LoVo (cell line): ENCODE measurements at places on chromosomes 11 and 22.

DNA sequence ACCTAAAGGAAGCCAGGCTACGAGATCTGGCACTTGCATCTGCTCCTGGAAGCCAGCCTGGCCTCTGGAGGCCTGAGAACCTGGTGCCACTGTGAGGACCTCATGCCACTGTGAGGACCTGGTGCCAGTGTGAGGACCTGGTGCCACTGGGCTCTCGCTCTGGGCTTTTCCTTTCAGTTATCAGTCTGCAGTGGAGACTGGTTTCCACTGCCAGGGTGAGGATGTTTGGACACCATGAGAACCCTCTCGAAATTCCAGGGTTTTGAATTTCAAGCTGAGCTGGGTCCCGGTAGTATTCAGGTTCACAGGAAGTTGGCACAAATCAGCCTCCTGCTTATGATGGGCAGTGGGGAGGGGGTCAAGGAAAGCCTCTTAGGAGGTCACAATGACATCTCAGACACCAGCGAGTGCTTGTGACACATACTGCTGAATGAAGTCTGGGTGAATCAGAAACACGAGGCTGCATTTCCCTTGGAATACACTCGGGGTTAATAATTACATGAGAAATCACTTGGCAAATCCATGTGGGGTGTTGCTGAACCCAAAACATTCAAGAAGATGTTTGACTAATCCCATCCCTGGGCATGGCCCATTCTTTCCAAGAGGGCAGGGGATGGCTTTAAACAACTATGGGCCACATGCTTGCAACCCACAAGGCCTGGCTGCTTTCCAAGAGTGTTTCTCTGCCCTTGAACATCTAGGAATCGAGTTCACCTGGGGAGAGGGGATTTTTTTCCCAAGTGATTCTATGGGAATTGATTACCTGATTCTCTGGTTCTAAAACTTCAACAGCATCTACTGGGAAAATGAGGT is 60.2 kb downstream of the LINC01488 start:
- DNase-seq = no peak

- DNase-seq = no peak
These were observed 535.9 kb upstream of the FAT3 start for GRCh38 chr11:91688672-91689071.

DNA sequence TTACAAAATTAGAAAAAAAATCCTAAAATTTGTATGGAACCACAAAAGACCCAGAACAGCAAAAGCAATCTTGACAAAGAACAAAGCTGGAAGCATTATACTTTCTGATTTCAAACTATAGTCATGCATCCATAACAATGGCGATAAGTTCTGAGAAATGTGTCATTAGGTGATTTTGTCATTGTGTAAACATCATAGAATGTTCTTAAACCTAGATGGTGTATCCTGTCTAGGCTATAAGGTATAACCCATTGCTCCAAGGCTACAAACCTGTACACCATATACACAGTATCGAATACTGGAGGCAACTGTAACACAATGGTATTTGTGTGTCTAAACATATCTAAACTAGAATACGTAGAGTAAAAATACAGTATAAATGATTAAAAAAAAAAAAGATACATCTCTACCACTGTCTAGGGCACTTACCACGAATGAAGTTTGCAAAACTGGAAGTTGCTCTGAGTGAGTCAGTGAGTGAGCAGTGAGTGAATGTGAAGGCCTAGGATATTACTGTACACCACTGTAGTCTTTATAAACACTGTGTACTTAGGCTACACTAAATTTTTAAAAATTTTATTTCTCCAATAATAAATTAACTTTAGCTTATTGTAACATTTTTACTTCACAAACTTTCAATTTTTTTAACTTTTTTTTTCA is 18.1 kb upstream of the SC5D start:
- DNase-seq = no peak

DNA sequence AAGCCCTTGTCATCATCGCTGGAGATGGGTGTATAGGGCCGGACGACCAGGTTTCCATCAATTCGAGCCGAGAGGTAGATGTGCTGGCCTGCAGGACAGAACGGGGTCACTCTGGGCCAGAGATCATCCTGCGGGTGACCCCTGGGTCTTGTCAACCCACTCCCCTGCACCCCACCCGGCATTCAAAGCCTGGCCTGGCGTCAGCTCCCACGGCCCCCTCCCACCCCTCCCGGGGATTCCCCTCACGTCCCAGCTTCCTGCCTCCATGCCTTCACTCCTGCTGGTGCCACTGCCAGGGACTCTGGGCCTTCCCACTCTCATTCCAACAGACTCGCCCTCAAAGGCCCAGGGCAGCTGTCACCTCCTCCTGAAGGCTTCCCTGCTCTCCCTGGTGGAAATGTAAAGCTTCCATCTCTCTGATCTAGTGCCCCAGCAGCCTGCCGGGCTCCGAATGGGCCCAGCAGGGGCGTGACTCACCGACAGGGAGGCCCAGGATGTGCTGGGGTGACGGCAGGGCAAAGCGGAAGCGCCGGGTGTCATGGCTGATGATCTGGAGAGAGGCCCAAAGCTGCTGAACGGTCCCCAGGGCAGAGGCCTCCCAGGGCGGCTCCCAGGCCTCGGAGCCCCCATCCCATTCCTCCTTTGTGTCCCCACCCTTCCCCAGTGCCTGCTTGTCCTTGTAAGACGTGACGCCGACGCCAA is 9.3 kb downstream of the ATP5MGL start:
- no peak for DNase-seq

DNA sequence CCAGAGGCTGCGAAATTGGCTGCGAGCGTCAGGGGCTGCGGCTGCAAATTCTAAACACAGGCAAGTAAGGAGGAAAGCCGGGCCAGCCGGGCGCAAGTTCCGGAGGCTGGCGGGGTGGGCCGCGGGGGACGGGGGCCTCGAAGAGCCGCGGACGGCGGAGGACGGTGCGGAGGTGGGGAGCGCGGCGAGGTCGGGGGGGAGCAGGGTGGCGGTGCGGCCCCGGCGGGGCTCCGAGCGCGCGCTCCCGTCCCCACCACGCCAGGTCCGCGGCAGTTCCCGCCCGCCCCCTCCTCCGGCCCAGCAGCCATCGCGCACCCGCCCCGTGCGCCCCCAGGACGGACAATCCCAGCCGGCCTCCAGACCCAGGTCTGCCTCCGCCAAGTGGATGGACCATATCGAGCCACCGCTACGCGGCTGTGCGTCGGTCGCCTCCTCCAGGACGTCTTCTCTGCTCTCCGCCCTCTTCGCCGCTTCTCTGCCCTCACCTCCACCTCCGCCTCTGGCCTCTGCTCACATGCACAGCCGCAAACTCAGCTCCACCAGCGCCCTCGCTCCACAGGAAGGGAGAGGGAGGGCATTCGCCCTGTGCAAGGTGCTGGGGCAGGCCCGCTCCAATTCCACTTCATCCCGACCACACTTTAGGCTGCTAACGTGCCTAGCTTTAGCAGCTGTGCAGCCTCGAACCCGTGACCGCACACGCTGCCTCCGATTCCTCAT is 7.2 kb downstream of the ELFN2 start:
- no peak for DNase-seq

DNA sequence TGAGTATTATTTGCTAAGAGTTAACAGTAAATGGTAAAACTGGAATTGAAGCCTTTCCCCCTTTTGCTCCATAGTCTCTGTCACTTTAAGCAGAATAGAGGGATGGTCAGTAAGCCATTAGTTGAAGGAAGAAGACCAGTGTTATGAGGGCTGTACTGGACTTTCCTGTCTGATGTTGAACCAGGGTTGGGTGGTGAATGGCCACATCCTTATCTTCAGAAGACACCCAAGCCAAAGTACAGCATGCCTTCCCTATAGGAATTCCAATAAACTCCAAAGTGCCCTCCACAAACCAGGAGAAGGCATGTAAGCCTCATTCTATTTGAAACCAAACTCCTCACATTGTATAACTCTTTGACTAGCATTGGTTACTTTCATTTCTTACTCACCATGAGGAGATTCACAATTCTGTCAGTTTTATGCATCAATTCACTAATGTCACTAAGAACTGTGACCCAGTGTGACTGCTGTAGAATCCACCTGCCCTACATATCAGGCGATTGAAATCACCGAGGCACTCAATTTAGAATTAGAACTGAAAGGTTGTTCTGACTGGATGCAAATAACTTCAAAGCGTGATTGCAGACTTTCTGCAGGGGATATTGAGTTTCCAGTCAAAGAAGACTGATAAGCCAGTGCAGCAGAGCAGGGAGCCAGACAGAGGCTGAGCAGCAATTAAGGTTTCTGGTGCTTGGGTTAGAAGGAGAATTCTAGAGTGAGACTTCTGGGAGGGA is 107.1 kb upstream of the DDI1 start:
- no peak for DNase-seq

GRCh38 chr11:13923182-13923581 is 39.3 kb upstream of the SPON1 start:
- peak; percentile 82 for DNase-seq

DNA sequence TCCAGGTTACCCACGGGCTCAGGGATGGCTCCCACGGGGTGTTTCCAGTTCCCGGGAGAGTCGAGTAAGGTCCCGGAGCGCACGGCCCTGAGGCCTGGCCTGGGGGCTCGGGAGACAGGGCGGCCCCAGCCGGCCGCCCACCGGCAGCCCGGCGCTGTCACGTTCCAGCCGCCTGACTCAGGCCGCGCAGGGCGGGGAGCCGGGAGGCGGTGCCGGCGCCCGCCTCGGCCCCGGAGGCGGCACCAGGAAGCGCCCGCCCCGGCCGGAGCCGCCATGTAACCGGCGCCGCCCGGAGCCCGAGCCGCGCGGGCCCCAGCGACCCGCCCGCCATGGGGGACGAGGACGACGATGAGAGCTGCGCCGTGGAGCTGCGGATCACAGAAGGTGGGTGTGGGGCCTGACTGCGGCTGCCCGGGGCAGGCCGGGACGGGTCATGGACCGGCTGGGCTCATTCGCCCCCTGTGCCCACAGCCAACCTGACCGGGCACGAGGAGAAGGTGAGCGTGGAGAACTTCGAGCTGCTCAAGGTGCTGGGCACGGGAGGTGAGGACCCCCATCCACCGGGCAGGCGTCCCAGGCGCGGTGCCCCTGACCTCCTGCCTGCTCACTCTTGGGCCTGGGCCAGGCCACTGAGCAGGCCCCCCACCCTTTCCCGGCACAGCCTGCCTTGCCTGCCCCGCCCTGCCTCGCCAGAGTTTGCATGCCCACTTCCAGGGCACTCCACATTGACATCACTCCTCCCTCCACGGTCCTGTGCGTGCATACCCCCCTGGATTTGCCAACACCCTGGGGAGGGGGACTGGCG is at the start of gene RPS6KA4:
Gene RPS6KA4, plus strand, starts transcription at position 256 of the 805 bp plus-strand sequence. Its CDS starts 74 bp downstream, at position 330.
- DNase-seq = peak; percentile 68

DNA sequence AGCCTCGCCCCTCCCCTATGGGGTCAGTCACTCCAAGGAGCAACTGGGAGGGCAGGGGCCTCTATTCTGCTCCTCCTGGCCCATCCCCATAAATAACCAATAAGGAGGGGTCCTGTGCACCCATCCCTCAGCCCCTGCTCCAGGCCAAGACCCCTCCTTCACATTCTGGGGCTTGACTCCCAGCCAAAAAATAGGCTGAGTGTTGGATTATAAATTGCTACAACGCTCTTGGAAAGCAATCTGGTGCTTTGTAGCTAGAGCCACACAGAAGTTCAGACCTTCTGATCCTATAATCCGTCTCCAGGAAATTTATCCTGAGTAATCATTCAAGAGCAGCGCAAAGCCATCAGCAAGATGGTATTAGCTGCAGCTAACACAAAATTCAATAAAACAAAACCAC is 42.5 kb downstream of the ABCC8 start:
- no peak for DNase-seq

DNA sequence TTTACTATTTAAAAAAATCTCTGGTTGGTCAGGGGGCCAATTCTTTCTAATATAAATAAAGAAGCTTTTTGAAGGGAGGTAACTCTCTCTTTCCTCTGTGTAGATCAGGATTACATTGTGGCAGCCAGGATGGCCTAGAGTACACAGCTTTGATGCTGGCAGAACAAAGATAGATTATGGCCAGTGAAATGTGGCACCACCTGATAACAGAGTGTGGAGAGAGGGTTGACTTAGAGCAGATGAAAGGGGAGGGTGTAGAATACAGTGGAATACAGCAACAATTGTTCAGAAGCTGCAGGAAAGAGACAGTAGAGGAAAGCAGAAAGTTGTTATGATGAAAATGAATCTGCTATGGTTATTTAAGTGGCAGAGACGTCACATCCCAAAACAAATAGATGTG is 99.0 kb downstream of the FAR1 start:
- no peak for DNase-seq

GRCh38 chr22:32501836-32502752 is 27.5 kb downstream of the FBXO7 start:
- no peak for DNase-seq

GRCh38 chr11:312092-312816 is 1.6 kb upstream of the IFITM1 start:
- DNase-seq = no peak

- DNase-seq = no peak
These were observed 515.0 kb downstream of the NTM start for GRCh38 chr11:131885431-131885830.

DNA sequence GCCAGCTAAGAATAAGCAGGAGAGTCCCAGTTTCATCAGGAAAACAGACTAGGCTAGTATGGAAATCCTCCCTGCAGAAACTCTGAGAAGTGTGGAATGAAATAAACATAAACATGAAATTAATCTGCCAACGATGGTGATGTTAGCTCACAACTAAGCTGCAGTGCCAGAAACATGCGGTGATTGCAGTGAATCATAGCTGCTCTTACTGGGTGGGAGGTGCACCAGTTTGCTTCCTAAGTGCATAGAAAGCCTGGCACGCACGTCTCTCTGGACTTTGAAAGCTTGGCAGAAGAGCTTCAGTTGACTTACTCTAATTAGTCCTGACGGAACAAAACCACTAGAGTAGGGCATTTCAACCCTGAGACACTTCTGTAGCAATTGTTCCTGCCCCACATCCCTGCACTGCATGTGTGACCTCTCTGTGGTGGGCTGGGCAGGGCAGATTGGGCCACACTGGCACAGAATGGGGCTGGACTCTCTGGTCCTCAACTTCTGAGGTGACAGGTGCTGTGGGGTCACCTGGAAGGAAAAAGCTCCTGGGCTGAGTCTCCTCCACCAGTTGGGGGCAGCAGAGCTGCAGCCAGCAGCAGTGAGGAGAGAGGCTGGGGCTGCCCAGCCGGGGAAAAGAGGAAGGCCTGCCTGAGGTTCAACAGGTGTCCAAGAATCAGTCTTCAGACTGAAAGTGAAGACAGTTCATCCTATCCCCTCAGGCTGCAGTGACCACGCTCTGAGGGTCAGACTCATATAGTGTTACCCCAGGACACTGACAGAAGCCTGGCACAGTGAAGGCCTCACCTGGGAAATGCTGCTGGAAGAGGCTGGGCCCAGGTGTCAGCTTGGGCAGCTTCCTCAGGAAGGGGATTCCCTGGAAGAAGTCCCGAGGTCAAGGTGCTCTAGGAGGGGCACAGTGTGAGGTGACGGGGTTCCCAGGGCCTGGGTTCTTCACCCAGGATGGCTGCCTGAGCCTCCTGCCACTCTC is 40.5 kb downstream of the GGTLC2 start:
- DNase-seq = no peak

DNA sequence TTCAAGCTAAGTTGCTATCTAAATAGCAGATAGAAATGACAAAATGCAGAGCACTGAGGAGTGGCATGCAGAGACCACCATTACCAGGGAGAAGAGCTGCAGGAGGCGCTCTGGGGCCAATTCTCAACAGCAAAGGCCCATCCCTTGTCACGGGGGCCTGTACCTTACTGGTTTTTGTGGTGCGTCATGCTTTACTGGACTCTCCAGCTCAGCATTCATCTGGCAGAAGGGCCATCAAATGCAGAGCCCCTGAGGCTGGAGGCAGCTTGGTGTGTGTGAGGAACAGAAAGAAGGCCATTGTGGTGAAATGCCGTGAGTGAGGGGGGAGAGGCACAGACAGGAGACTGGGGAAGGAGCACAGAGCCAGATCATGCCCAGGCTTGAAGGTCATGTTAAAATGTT is 56.5 kb upstream of the NAV2 start:
- DNase-seq = no peak
